ENCODE measurements at places on chromosomes 5 and 9. TPM values are rescaled to one million over a fixed set of nuclear protein-coding genes. Genes with fewer than 3 reads are reported as not detected.

DNA sequence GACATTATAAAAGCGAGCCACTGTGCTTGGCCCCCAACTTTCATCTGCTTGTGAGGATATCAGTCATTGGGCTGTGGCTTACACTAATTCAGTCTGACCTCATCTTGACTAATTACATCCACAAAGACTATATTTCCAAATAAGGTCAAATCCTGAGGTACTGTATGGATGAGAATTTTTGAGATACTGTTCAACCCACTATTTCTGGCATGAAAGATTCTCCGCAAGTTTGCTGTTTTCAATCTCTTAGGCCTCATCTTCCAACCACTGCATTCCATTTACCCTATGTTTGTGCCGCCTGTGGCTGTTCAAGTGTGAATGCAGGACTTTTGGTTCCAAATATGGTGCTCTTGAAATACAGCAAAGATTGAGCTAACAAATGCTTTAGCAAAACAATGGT is 400.9 kb upstream of the SGCD start:
- H3K36me3 ChIP-seq = no peaks in the 10 kb centered on the region
- no peaks in the 10 kb centered on the region for H3K27me3 ChIP-seq
- no peak overlapping the region for H3K27ac ChIP-seq
- DNase-seq = no peak

Gene CNTLN
- 3.6 TPM for total RNA-seq

DNA sequence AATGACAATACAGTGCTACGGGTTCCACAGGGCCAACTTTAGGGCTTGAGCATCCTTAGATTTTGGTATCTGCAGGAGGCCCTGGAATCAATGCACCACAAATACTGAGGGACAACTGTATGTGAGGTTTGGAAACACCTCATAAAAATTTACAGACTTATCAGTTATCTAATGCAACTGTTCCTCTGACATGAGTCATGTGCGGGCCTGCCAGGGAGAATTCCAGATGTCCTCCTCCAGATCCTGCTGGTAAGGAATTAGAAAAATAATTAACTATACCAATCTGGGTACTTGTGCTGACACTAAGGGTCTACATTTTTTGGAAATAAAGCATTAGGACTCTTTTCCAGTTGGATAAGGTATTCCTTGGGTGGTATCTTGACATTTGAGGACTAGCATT is 333.3 kb downstream of the ARRDC3 start:
- no peaks in the 10 kb centered on the region for H3K36me3 ChIP-seq
- no peak overlapping the region for H3K4me3 ChIP-seq
- no peak for DNase-seq
- H3K27me3 ChIP-seq = no peaks in the 10 kb centered on the region

Gene STK32A
- not detected for total RNA-seq

Gene PCDHB7
- total RNA-seq = not detected

Measured in PC-9 (cell line).